Breast epithelium (tissue), 4 donors: ENCODE measurements at places on chromosomes 5 and 9. TPM values are rescaled to one million over a fixed set of nuclear protein-coding genes. Genes with fewer than 3 reads are reported as not detected.

GRCh38 chr5:159100025-159100781 is 487 bp upstream of the EBF1 start:
- H3K4me1 ChIP-seq = no peaks in the 10 kb centered on the region
- H3K27me3 ChIP-seq = no peaks in the 10 kb centered on the region
- peak overlapping the region; percentile 94 for H3K27ac ChIP-seq
- H3K36me3 ChIP-seq = no peaks in the 10 kb centered on the region

DNA sequence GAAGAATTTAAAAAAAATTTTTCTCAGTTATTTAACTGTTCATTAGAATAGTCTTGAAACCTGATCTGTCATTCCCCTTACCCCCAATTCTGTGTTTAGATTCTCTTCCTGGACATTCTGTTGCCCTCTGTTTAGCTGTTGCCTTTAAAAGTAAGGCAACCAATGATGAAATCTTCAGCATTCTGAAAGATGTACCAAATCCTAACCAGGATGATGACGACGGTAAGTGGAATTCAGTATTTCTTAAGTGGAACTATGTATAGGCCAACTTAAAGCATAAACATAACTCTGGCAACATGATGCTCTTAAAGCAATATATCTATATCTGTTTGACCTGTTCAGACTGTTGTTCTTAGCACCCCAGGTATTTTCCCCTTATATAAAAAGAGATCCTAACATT is 27.2 kb downstream of the NCBP1 start:
- H3K27ac ChIP-seq = no peak overlapping the region
- H3K4me3 ChIP-seq = no peak overlapping the region
- H3K36me3 ChIP-seq = peaks cover 3% of the 10 kb centered on the region
- no peak for DNase-seq

- H3K36me3 ChIP-seq = no peaks in the 10 kb centered on the region
- H3K4me1 ChIP-seq = peaks cover 8% of the 10 kb centered on the region
- DNase-seq = no peak
- no peak overlapping the region for H3K4me3 ChIP-seq
- H3K27ac ChIP-seq = peak overlapping the region; percentile 56
Measured at GRCh38 chr5:73917891-73918290, 291.9 kb downstream of the ARHGEF28 start.

DNA sequence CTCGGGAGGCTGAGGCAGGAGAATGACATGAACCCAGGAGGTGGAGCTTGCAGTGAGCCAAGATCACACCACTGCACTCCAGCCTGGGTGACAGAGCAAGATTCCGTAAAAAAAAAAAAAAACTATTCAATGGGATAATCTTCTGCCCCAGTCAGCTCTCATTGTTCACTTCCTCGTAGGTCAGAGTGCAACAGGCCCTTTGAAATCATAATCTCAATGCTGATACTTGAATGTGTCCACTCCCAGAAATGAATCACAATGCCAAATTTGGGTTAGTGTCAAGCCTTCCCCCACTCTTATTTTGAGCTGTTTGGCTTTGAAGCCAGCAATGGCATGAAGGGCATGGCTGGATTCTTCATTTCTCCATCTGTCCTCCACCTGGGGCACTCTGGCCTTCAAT is 610.3 kb upstream of the KLF4 start:
- H3K36me3 ChIP-seq = no peaks in the 10 kb centered on the region
- H3K27ac ChIP-seq = no peak overlapping the region
- DNase-seq = no peak
- no peaks in the 10 kb centered on the region for H3K4me1 ChIP-seq

GRCh38 chr5:117812861-117813260 is 1175.5 kb downstream of the DTWD2 start:
- no peaks in the 10 kb centered on the region for H3K36me3 ChIP-seq
- no peaks in the 10 kb centered on the region for H3K27me3 ChIP-seq
- H3K4me3 ChIP-seq = no peak overlapping the region
- DNase-seq = no peak

DNA sequence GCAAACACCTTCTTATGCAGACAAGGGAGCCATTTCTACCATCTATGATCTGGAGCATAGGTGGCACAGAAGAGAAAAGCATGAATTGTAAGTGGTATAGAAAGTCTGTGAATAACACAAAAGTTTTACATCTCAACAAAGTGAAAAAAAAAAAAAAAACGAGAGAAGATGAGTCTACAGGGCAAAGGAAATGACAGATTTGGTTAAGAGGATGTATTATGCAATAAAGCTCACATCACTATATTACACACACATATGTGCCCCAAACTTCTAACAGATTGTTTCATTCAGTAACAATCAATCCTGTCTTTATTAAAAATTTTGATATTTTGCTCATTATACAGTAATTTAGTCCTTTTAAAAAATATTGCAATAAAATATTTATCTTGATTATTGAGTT is 49.8 kb downstream of the CERT1 start:
- no peak overlapping the region for H3K4me3 ChIP-seq

Gene TCOF1
- 37.7 TPM for total RNA-seq

Gene OR1J1
- not detected for total RNA-seq

Gene UBE2QL1
- 0.44 TPM for total RNA-seq

GRCh38 chr5:54363669-54364068 is 53.3 kb upstream of the ARL15 start:
- no peak overlapping the region for H3K27ac ChIP-seq
- H3K36me3 ChIP-seq = no peaks in the 10 kb centered on the region
- H3K27me3 ChIP-seq = no peaks in the 10 kb centered on the region
- H3K4me3 ChIP-seq = no peak overlapping the region
- no peaks in the 10 kb centered on the region for H3K4me1 ChIP-seq

Gene SLIT3
- total RNA-seq = 30.7 TPM

DNA sequence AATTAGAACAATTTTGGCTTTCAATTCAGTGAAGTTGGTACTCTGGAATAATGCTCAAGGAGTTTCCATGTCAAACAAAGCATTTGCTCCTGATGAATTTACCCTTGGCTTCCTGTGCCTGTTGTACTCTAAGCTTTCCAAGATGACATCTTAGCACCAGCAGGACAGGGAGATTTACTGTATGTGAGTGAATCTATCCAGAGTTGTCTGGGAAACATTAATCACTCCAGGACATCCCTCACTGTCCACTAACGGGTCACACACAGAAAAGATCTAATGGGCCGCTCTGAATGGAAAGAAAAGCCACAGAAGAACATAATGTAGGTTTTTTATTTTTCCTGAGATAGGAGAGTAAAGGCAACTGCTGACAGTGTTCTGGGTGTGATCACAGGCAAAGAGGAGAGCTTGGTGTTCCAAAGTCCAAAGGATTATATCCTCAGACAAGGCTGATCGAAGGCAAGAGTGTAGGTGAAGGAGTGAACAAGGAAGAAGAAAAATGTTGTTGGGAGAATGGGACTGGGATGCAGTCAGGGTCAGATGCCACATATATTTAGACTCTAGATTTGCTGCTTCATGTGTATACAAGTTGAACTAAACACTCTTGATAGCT is 167.7 kb upstream of the RPS23 start:
- no peaks in the 10 kb centered on the region for H3K27me3 ChIP-seq
- H3K4me3 ChIP-seq = no peak overlapping the region
- no peaks in the 10 kb centered on the region for H3K4me1 ChIP-seq
- no peaks in the 10 kb centered on the region for H3K36me3 ChIP-seq
- peak overlapping the region; percentile 78 for H3K27ac ChIP-seq

GRCh38 chr5:57267805-57268204 is 93.9 kb downstream of the GPBP1 start:
- no peak overlapping the region for H3K4me3 ChIP-seq
- H3K27ac ChIP-seq = no peak overlapping the region
- H3K4me1 ChIP-seq = no peaks in the 10 kb centered on the region
- H3K36me3 ChIP-seq = no peaks in the 10 kb centered on the region
- H3K27me3 ChIP-seq = no peaks in the 10 kb centered on the region

GRCh38 chr5:130002183-130002582 is 97.9 kb downstream of the CHSY3 start:
- H3K4me1 ChIP-seq = no peaks in the 10 kb centered on the region
- H3K4me3 ChIP-seq = no peak overlapping the region
- H3K36me3 ChIP-seq = no peaks in the 10 kb centered on the region
- H3K27me3 ChIP-seq = no peaks in the 10 kb centered on the region
- H3K27ac ChIP-seq = no peak overlapping the region

Gene SLC6A18
- not detected for total RNA-seq

DNA sequence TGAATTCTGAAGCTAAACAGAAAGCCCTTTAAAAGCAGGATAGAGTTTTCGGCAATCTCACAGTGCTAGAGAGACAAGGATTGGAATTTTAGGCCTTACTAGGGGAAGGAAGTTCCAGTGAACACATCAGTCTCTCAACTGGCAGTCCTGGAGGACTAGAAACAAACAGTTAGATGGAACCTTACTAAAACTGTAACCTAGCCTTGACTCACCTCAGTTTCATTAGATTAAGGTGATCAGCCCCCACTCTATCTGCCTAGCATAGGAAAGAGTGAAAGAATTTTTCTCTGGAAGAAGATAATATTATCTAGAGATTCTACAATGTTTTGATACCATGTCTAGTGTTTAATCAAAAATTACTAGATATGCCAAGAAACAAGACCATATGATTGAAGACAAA is 25.8 kb upstream of the SMIM23 start:
- H3K4me3 ChIP-seq = no peak overlapping the region
- H3K27me3 ChIP-seq = no peaks in the 10 kb centered on the region
- no peak overlapping the region for H3K27ac ChIP-seq
- DNase-seq = no peak

DNA sequence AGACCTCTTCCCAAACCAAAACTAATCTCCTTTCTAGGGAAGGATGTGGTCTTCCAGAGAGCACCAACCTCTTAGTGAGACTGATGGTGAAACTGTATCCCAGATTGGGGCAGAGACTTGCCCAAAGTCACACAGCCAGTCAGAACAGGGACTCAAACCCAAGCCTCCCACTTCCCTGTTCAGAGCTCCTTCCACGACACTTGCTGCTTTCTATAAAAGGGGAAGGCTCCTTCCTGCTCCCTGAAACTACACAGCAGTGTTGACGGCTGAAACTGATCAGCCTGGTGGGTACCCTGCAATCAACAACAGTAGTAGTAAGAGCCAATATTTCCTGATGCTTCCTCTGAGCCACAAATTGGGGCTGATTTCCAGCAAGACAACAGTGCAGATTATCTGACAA is 1.5 kb downstream of the TOR2A start:
- no peaks in the 10 kb centered on the region for H3K27me3 ChIP-seq
- no peaks in the 10 kb centered on the region for H3K4me1 ChIP-seq
- no peak overlapping the region for H3K27ac ChIP-seq
- DNase-seq = no peak
- no peak overlapping the region for H3K4me3 ChIP-seq

DNA sequence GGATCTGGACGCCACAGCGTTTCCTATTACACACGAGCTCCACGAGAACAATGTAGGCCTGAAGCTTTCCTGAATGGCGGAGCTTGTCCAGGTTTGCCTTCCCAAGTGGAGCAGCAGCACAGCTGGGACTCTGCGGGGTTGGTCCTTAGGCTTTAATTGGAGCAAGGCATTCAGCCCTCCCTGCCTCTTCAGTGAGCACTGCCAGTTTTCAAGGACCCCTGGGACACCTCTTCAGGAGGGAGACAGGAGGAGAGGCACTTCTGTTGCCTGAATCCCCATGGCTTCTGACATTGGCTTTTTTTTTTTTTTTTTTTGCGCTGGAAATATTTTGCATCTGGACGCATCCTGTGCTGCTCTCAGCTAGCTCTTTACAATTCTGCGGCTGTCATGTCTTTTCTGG is 179.4 kb downstream of the SEMA6A start:
- H3K36me3 ChIP-seq = no peaks in the 10 kb centered on the region
- no peak for DNase-seq
- no peak overlapping the region for H3K4me3 ChIP-seq
- H3K4me1 ChIP-seq = no peaks in the 10 kb centered on the region

- no peak for DNase-seq
- H3K4me3 ChIP-seq = no peak overlapping the region
- no peaks in the 10 kb centered on the region for H3K4me1 ChIP-seq
- H3K27ac ChIP-seq = no peak overlapping the region
Measured at GRCh38 chr5:157827423-157827822, 31.5 kb downstream of the CLINT1 start.

GRCh38 chr5:9537223-9538141 is 8.4 kb downstream of the SEMA5A start:
- no peaks in the 10 kb centered on the region for H3K27me3 ChIP-seq
- no peaks in the 10 kb centered on the region for H3K4me1 ChIP-seq
- no peak overlapping the region for H3K4me3 ChIP-seq
- no peaks in the 10 kb centered on the region for H3K36me3 ChIP-seq

DNA sequence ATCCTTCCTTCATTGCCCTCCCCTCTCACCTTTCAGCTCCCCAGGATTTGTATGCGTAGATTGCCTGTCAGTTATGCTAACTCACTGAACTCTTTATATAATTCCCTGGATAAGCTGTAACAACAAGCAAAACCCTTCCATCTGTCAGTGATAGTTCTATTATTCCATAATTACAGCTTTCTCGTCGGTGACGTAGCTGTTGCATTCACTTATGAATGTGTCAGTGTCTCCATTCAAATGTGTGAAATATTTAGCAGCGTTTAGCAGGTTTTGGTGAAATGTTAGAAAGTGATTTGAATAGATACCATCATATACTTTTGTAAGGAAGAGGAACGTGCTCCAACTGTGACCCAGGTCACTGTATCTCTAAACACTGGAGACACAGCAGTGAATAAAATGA is 45.2 kb downstream of the PIP5K1B start:
- H3K27me3 ChIP-seq = no peaks in the 10 kb centered on the region
- H3K27ac ChIP-seq = no peak overlapping the region
- DNase-seq = no peak
- no peak overlapping the region for H3K4me3 ChIP-seq
- no peaks in the 10 kb centered on the region for H3K4me1 ChIP-seq

Gene ZNF658
- 5.6 TPM for total RNA-seq

GRCh38 chr9:98326459-98327248 is 71.2 kb upstream of the TBC1D2 start:
- no peaks in the 10 kb centered on the region for H3K27me3 ChIP-seq
- no peak overlapping the region for H3K4me3 ChIP-seq
- H3K4me1 ChIP-seq = no peaks in the 10 kb centered on the region
- H3K36me3 ChIP-seq = no peaks in the 10 kb centered on the region
- DNase-seq = peak; percentile 5

Gene SLCO6A1
- total RNA-seq = not detected

Gene SGCD
- 3.1 TPM for total RNA-seq

DNA sequence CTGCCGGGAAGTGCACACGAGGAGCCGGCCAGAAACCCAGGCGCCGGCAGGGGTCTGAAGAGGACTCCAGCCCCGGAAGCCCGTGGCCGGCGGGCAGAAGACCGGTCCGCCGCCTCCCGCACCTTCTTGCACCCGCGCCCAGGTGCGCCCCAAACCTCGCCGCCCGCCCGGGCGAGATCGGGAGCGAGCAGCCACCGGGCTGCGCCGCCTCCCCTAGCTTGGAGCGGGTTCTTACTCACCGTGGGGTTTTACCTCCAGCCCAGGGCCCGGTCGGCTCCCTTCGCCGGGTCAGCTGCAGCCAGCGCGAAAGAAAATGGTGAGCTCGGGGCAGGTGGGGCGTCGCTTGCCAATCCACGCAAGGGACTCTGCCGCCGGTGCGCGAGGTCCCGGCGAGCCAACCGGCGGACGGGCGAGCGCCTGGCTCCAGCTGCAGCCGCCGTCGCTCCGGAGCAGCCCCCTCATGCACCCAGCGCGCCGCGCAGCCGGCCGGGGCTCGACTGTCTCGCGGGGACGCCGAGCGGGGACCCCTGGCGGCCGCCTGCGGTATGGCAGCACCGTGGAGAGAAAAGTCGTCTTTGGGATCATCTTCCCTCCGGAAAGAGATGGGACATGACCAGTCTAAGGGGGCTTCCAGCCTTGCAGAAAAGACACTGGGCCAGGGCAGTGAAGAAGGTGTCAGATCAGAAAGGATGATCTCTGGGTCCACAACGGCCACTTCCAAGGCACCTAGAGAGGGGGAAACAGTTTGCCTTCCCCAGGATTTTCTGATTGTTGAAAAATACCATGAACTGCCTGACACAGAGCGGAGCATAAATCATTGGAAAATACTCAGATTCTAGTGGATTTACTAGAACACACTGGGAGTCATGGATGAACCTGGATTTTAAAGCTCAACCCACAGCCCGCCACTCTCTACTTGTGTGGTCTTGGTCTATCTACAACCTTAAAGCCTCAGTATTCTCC is at the start of gene MOB3B:
TSS of gene MOB3B (minus strand) at position 499 of the 963 bp plus-strand sequence. CDS start 74,264 bp downstream, outside the sequence.
- H3K27me3 ChIP-seq = no peaks in the 10 kb centered on the region
- H3K4me3 ChIP-seq = peak within 1 kb of the TSS; percentile 93
- H3K4me1 ChIP-seq = peaks cover 4% of the 10 kb centered on the region
